ENCODE measurements at places on chromosomes 7 and 10. TPM values are rescaled to one million over a fixed set of nuclear protein-coding genes. Genes with fewer than 3 reads are reported as not detected.
A peak's percentile ranks its signal among the peaks of the same experiment; 100 is the strongest.

GRCh38 chr7:36598054-36598674 lies 126.1 kb downstream of the AOAH start:
- no peaks in the 10 kb centered on the region for H3K27me3 ChIP-seq
- no peak for DNase-seq
- peaks cover 2% of the 10 kb centered on the region for H3K4me1 ChIP-seq
- H3K4me3 ChIP-seq = no peak overlapping the region
- no peaks in the 10 kb centered on the region for H3K36me3 ChIP-seq
- no peak overlapping the region for H3K27ac ChIP-seq

GRCh38 chr7:13179011-13179582 lies 491.7 kb downstream of the ARL4A start:
- H3K36me3 ChIP-seq = no peaks in the 10 kb centered on the region
- DNase-seq = no peak

- H3K36me3 ChIP-seq = no peaks in the 10 kb centered on the region
- peaks cover 72% of the 10 kb centered on the region for H3K27me3 ChIP-seq
- peak; percentile 90 for DNase-seq
Measured at GRCh38 chr10:69568472-69569395, 4.5 kb downstream of the NEUROG3 start.

GRCh38 chr10:15419279-15419874 lies 48.3 kb upstream of the FAM171A1 start:
- no peaks in the 10 kb centered on the region for H3K27me3 ChIP-seq
- DNase-seq = no peak
- no peaks in the 10 kb centered on the region for H3K36me3 ChIP-seq
- no peak overlapping the region for H3K4me3 ChIP-seq
- H3K27ac ChIP-seq = no peak overlapping the region

GRCh38 chr7:112692333-112692732 lies 97.9 kb downstream of the TMEM168 start:
- no peak overlapping the region for H3K4me3 ChIP-seq
- H3K4me1 ChIP-seq = no peaks in the 10 kb centered on the region
- no peak for DNase-seq
- H3K27ac ChIP-seq = no peak overlapping the region
- no peaks in the 10 kb centered on the region for H3K27me3 ChIP-seq

The GRID1 gene
- 0.35 TPM for total RNA-seq

- no peak for DNase-seq
- no peaks in the 10 kb centered on the region for H3K27me3 ChIP-seq
- H3K4me3 ChIP-seq = no peak overlapping the region
- no peaks in the 10 kb centered on the region for H3K36me3 ChIP-seq
Measured at GRCh38 chr7:3893151-3893788, 592.2 kb downstream of the SDK1 start.

DNA sequence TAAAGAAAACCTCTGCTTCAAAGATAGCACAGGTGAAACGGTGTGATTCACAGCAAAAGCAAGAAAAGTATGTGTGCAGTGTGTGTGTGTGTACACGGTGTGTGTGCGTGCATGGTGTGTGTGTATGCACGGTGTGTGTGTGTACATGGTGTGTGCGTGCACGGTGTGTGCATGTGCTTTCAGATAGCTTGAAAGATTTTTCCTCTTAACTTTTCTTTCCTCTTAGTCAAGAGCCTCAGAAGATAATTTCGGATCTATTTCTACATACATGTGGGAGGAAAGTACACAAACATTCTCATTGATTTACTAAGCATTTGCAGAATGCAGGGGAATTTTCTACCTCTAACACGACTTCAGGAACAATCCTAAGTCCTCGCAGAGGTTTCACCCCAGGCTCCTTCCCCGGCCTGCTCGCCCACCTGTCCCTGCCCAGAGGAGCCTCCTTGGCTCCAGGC lies 2.9 kb downstream of the FGFR2 start:
- peak overlapping the region; percentile 88 for H3K4me3 ChIP-seq
- H3K27me3 ChIP-seq = no peaks in the 10 kb centered on the region
- peaks cover 35% of the 10 kb centered on the region for H3K36me3 ChIP-seq

- H3K4me1 ChIP-seq = no peaks in the 10 kb centered on the region
- no peak overlapping the region for H3K27ac ChIP-seq
- H3K36me3 ChIP-seq = no peaks in the 10 kb centered on the region
- H3K4me3 ChIP-seq = peak overlapping the region; percentile 98
- no peaks in the 10 kb centered on the region for H3K27me3 ChIP-seq
Measured at GRCh38 chr7:104982308-104983075, 31.5 kb upstream of the KMT2E start.

The ASIC3 gene
- total RNA-seq = 1.7 TPM

The NXPH1 gene
- 0.11 TPM for total RNA-seq

GRCh38 chr10:70461397-70462348 lies 16.9 kb upstream of the PALD1 start:
- peak; percentile 75 for DNase-seq
- no peak overlapping the region for H3K4me3 ChIP-seq
- H3K36me3 ChIP-seq = no peaks in the 10 kb centered on the region
- H3K27me3 ChIP-seq = peaks cover 10% of the 10 kb centered on the region
- H3K27ac ChIP-seq = no peak overlapping the region
- H3K4me1 ChIP-seq = peaks cover 3% of the 10 kb centered on the region

GRCh38 chr7:106560482-106560881 lies 100.5 kb downstream of the CCDC71L start:
- DNase-seq = no peak
- no peak overlapping the region for H3K4me3 ChIP-seq
- no peak overlapping the region for H3K27ac ChIP-seq
- no peaks in the 10 kb centered on the region for H3K27me3 ChIP-seq
- no peaks in the 10 kb centered on the region for H3K4me1 ChIP-seq

The UBTD1 gene
- total RNA-seq = 18.1 TPM

All from H9 (cell line).